ENCODE measurements at places on chromosomes 13 and 19.

DNA sequence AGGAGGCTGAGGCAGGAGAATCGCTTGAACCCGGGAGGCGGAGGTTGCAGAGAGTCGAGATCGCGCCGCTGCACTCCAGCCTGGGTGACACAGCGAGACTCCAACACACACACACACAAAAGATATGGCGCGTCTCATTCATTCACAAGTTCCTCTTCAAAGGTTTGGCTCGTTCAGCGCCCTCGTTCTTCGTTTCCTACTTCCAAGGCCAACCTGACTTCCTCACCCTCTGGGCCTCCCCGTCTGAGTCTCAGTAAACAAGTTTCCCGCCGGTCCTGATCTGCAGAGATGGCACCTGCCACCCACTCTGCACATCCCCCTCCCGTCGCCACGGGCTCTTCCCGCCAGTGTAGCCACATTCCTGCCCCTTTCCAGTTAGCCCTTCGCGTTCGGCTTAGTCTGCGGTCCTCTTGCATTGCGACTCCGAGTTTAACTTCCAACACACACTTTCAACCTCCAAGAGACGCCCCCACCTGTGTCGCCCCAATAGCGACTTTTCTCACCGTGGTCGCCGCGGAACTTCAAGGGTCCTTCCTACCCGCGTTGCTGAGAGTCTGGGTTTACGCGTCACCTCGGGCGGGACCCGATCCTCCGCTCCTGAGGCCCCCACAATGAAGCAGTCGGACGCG, 1.3 kb upstream of the BSG start:
- DNase-seq: peak; percentile 50

DNA sequence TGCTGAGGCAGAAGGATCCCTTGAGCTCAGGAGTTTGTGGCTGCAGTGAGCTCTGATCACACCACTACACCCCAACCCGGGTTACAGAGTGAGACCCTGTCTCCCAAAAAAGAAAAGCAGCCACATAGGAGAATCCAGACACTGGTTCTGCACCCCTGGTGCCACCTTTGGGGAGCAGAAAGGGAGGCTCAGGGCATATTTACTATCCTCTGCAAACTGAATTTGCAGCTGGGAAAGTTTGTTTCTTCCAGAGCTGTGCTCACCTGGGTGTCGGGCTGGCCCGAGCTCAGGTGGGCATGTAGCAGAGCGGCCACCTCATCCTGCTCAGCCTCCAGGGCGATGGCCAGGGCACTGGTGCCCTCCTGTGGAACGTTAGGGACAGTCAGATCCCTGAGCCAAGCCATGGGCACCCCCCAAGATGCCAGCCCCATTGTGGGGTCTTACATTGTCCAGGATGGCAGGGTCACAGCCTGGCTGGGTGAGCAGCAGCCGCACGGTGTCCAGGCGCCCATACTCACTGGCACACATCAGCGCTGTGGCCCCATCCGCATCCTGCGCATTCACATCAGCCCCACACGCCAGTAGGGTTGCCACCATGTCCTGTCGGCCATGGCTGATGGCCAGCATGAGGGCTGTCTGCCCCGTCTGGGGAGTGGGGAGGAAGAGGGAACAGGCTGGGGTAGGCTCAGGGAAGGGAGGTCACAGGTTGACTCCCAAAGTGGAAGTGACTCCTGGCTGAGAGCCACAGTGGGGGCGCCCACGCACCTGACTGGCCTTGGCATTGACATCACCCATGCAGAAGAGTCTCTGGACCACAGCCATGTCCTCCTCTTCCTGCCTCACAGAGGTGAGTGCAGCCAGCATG, 3.1 kb downstream of the RPS28 start:
- peak; percentile 65 for DNase-seq

DNA sequence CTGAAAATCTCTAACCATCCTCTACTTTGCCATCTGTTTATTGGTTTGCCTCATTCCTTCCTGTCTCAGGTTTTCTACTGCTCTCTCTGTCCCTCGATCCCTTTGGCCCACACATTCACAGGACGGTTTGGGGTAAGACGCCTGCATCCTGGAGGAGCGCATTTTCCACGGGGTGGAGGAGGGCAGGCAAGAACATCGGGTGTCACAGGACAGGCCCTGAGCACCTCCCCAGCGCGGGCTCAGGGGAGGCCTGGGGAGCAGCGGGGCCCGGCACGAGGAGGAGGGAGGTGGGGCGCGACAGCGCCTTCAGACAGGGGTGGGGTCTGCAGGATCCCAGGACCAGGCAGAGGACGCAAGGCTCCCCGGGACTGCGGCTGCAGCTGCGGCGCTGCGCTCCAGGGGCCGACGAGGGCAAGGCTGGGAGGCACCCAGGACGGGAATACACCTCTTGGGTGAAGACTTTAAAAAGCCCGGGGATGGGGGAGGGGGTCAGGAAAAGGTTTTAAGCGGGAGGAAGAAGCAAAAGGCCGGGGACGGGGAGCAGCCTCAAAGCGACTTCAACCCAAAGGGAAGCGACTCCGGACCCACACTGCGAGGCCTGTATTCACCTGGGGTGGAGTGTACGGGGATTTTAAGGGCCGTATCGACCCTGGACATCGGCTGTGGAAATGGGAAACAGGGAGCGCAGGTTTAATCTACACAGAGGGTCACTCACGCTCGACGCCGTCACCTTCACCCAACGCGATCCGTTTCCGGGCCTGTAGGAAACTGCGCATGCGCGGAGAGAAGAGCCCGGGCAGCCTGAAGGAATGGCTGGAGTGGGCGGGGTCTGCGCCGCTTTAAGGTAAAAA, at the start of gene ZNF415:
Gene ZNF415 (minus strand): TSS at position 770 of the 851 bp plus-strand sequence. CDS start 10,234 bp downstream, outside the sequence.
- DNase-seq: peak; percentile 86

- DNase-seq: no peak
These were observed 7.9 kb upstream of the FCGBP start for GRCh38 chr19:39942366-39942730.

DNA sequence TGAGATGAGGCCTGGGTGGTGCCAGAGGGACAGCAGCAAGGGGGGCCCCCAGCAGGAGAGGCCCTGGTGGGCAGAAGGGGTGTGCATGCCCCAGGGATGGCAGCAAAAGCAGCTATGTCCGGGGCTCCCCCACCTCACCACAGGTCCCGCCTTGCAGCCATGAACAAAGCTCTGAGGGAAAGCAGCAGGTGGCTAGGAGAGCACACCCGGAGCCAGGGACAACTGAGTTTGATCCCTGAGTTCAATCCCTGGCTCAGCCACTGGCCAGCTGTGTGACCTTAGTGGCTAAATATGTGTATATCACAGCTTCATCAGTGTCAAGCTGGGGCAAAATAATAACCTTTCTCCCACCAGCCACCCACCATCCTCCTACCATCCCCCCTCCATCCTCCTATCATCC, 47.7 kb upstream of the KCTD15 start:
- DNase-seq: no peak

DNA sequence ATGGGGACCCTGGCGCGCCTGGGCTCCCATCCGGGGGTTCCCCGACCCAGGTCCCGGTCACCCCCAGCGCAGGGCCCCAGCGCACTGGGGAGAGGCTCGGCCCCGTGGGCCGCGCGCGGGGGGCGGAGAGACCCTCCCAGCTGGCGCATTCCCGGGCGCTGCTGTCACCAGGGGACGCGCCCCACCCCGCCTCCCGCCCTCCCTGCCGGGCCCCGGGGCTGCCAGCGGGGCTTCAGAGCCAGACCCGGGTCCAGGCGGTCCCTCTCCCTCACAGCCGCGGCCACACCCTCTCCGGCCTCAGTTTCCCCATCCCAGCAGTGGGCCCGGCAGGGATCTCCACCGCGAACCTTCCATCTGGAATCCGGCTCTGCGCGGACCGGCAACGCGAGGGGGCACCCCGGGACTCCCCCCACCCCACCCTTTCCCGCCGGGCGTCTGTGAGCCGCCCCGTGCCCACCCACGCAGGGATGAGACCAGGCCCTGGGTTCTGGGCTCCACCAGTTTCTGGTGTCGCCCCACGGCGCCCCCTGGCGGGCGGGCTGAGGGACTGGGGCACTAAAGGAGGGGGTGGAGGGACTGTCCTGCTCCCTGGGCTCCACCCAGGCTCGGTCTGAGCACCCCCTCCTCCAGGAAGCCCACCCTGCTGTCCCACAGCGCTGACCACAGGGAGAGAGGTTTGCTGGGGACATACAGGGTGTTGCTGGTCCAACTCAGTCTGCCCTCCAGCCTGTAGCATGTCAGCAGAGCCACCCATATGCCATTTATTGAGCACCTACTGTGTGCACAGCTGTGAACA, 878 bp upstream of the ADAMTSL5 start:
- peak; percentile 68 for DNase-seq

- peak; percentile 81 for DNase-seq
These were observed 816 bp upstream of the TBXA2R start for GRCh38 chr19:3607303-3608078.

DNA sequence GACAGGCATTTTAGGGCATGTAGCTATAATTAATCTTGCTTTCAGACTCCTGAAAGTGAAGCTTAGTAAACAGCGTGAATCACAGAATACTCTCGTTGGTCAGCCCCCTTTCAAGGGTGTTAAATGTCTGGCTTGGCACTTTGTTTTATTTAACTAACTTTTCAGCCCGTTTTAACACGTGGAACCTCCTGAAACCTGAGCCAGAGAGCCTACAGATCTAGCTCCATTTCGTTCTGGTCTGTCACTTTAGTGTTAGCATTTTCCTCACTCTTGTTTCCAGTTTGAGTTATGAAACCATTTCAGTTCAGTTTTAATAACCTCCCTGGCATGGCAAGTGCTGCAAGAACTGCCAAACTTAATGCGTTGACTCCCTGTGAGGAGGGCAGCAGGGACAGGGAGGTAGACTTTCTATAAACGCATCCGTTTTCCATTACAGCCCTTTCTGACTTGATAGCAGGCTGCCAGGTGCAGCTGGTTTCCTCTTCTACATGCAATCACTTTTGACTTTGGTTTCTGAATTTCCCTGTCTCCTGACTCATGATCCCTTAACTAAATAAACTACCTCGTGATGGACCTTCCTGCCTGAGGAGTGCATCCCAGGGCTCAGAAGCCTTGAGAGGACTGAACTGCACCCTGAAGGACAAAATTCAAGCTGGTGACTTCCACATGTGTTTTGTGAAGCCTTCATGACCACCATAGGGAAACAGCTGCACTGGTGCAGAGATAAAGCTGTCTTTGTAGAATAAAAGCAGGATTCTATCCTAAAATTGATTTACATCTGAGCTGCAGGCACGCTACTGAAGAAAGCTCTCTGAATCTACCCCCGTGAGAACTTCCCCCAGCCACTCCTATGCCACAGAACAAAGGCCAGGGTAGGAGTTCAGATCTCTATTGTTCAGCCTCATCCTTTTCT, 192.6 kb downstream of the DLEU7 start:
- no peak for DNase-seq

- no peak for DNase-seq
These were observed 81.5 kb upstream of the MBNL2 start for GRCh38 chr13:97140611-97141010.

DNA sequence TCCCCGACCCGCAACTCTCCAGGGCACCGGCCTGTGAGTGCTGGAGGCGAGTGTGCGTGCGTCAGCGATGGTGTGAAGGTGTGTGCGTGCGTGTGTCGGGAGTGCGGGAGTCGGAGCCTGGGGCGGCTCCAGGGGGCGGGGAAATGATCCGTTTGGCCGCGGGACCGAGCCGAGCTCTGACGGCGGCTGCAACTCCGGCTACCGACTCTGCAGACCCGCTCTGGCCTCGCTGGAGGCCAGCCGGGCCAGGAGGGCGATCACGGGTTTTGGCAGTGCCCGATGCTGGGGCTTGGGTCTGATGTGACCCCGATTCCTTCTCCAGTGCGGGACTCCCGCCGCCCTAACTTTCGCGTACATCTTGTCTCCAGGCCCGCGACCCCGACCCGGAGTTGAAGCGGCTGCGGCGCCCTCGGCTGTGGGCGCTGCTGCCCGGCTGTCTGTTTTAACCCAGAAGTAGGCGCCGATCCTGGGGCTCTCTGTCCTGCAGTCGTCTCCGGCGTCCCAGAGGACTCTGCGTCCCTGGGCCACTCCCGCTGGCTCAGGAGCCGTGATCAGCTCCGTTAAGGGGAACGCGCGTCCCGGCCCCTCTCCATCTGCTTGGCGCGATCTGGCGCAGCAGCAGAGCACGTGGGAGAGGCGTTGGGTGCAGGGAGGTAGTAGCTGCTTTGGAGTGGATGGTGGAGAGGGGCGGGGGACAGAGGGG, 1.2 kb downstream of the CHST8 start:
- DNase-seq: no peak

GRCh38 chr19:7665076-7665475, 3.8 kb upstream of the RETN start:
- DNase-seq: no peak

- peak; percentile 62 for DNase-seq
These were observed 32.5 kb downstream of the MCF2L start for GRCh38 chr13:113001241-113002140.

- no peak for DNase-seq
These were observed 179.7 kb upstream of the TSC22D1 start for GRCh38 chr13:44755872-44756271.

- DNase-seq: no peak
These were observed 6.6 kb downstream of the EPS8L1 start for GRCh38 chr19:55082020-55082851.

GRCh38 chr19:42121656-42122069, 10.6 kb downstream of the POU2F2 start:
- peak; percentile 77 for DNase-seq

- peak; percentile 50 for DNase-seq
These were observed 56.1 kb downstream of the MLLT1 start for GRCh38 chr19:6223461-6224307.

DNA sequence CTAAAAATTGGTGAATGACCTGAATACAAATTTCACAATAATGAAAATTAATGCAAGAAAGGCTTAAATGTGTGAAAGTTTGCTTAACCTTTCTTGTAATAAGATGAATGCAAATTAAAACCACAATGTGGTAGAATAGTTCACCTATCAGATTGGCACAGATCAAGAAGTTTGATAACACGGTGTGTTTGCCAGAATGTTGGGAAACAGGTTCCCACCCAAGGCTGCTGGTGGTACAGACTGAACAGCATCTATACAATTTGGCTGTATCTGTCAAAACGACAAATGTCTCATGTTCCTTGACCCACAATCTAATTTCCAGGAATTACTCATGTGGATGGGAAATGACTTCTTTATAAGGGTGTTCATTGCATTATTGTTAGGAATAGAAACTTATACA, 8.6 kb upstream of the IRS2 start:
- DNase-seq: no peak

- no peak for DNase-seq
These were observed 15.8 kb downstream of the RAB3D start for GRCh38 chr19:11323601-11324078.

- no peak for DNase-seq
These were observed 40.1 kb downstream of the ZC3H13 start for GRCh38 chr13:46012404-46012803.

GRCh38 chr19:18017275-18018083, 9.5 kb downstream of the ARRDC2 start:
- no peak for DNase-seq

DNA sequence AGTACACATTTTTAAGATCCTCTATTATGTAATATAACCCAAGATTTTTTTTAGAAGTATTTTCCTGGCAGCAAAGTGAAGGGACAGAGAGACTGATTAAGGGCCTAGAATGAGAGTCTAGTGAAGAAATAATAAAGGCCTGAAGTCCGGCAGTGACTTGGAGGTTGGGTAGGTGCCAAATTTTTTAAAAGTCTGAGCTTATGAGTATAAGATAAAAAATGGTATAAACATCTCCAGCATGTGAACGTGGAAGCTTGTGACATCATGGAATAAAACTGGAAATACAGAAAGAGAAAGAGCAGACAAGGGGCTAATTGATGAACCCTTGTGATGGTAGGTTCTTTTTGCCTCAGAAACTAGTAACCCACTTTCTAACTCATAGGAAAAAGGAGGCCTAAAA, 174.6 kb downstream of the SUCLA2 start:
- no peak for DNase-seq

All from Right ventricle myocardium superior (tissue), 1 donor.